Germinal center (tissue), 1 donor: ENCODE measurements at places on chromosomes 1 and 21.

- no peak for DNase-seq
These were observed 503.9 kb upstream of the USP24 start for GRCh38 chr1:55718758-55719671.

- no peak for DNase-seq
These were observed 135.2 kb downstream of the PSMG1 start for GRCh38 chr21:39048064-39048463.

- no peak for DNase-seq
These were observed 7.1 kb downstream of the TMEM54 start for GRCh38 chr1:32894019-32894600.

DNA sequence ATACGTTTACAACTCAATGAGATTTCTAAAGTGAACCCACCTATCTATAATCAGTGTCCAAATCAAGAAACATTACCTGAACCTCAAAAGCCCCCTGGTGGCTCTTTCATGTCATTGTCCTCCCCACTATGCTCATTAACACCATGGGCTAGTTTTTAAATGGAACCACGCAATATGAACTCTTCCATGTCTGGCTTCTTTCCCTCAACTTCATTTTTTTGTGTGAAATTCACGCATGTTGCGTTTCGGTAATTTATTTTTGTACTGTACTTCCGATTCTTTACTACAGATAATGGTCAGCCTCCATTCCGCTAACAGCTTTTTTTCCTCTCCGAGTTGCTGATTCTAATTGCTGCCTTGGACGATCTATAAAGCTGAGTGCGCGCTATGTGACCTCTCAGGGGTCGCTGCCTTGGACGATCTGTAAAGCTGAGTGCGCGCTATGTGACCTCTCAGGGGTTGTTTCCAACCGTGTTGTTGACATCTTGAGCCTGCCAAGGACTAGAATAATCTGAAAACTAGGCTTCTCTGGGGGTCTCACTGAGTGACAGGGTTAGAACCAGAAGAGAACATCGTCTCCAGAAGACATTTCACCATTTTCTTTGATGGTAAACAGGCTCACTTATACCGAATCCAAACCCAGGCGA is 1.1 kb upstream of the CACYBP start:
- peak; percentile 74 for DNase-seq

- no peak for DNase-seq
These were observed 181.9 kb downstream of the CYYR1 start for GRCh38 chr21:26391166-26391565.

DNA sequence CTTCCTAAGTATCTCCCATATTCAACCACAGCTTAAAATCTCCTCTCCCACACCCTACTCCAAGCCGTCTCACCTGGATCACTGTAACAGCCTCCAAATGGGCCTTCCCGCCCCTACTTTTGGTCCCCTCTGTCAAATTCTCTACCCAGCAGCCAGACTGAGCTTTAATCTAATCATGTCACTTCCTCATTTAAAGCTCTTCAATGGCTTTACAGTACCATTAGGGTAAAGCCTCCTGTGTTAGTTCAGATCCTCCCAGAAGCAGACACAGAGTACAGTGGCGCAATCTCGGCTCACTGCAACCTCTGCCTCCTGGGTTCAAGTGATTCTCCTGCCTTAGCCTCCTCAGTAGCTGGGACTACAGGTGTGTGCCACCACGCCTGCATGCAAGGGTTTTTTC is 46.8 kb upstream of the PSEN2 start:
- peak; percentile 27 for DNase-seq

DNA sequence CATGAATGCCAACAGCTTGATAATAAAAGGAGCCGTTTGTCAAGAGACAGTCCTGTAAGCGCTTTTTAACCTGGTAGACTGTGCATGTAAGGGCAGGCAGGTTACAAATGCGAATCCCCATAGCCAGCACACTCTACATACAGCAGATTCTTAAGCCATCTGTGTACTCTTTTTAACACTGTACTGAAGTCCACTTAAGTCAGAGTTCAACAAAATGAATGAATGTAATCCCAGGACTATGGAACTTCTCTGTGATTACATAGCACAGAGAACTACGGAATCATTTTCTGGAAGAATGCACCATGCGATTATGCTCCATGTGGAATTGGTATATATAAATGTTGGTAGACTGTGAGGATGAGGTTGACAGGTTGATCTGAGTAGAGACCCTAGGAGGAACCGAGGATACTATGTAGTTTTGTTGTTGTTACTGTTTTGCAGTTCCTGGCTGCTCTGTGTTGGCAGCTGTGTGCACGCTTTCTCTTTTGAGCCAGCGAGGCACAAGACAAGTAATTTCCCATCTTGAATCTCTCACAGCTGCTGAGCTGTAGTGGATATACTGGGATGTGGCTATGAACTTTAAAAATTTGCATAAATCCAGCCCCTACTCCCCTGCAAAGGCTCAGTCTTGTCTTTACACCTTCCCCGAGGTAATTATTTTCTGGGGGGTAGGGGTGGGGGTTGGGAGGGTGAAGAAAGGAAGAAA is 21.9 kb downstream of the LRRC8D start:
- no peak for DNase-seq

DNA sequence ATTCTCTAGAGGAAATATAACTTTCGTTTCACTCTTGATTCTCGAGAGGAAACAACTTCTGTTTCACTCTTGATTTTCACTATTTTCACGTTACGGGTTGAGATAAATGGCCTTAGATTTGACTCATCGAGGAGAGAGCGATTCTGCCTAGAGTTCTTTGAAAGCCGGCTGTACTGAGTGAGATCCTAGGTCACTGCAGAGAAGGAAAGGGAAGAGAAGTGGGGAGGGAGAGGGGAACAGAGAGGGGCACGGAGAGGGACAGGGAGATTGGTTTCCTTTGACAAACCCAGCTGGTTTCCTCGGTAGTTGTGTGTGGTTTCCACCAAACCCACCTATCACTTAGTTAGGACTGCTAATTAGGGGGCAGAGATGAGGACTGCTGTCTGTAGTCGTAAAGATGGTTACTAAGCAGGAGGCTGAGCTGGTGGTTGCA is 21.6 kb upstream of the GPR137B start:
- DNase-seq = no peak

DNA sequence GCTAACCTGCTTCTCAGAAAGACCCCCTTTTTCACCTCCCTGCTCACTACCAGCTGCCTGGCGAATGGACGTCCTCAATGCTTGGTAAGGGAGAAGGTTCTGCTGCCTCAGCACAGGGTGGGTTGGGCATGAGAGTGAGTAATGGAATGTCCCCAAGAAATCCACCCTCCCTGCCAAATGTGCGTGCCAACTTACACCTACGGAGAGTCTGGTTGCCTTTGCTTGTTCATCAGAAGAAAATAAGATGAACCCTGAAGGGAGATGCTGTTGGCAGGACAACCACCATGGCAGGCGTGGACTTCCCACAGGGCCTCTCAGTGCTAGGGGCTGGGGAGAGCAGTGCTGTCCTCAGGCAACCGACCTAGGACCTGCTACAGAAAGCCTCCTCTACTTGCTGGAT is 106.0 kb downstream of the XCL2 start:
- DNase-seq = no peak

DNA sequence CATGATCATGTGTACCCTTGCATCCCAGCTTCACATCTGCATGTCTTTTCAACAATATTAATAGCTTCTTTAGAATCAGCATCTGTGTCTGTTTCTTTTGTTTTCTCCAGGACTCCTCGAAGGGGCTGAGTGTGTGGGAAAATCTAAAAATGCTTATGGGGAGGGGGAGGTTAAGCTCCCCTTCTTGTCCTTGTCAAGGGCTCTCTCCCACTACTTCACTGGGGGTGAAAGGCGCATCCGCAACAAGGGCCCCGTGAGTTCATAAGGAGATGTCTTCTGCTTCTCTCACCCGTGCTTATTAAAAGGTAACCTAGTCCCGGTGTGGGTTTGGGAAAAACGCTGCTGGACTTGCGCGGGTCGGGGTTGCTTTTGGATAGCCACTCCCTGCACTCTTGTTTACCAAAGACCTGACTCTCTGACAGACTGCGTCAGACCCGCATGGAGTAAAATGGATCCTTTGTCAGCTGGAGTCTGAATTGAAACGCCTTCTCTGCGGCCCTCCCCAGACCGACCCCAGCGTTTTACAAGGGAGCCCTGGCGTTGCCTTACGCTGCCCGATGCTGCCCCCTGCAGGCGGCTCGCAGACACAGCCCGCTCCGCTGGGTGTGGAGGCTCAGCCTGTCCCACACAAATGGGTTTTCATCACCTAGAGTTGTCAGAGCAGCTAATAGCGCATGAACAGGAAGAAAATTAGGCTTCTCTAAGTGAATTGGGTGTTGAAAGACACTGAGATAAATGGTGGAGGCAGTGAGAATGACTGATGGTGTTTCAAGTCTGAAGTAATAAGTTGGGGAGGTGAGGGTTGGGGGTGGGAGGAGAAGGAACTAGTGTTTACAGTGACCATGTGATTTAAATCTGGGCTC is 53.8 kb downstream of the IER5 start:
- DNase-seq = peak; percentile 84

- no peak for DNase-seq
These were observed 52.4 kb upstream of the SYT14 start for GRCh38 chr1:209885403-209886218.

GRCh38 chr1:58156124-58156468 is 390.4 kb downstream of the OMA1 start:
- no peak for DNase-seq

DNA sequence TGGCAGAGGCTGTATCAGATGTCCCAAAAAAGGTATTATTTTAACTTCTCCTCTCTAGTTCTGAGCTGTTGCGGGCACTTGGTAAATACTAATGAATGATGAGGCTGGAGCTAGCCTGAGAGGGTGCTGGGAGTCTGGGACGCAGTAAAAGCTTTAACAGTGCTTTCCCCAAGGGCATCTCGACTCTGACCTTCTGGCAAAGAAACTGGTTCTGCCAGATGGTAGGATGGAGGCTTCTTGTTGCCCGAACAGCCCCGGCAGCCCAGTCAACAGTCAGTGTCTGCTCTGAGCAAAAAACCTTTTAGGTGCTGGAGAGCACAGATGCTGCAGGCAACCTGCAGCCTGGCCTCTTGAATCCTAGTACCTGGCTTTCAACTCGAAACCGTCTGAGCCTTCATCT is 2.5 kb upstream of the PNRC2 start:
- DNase-seq = no peak

GRCh38 chr1:12249181-12249580 is 19.4 kb downstream of the VPS13D start:
- no peak for DNase-seq

DNA sequence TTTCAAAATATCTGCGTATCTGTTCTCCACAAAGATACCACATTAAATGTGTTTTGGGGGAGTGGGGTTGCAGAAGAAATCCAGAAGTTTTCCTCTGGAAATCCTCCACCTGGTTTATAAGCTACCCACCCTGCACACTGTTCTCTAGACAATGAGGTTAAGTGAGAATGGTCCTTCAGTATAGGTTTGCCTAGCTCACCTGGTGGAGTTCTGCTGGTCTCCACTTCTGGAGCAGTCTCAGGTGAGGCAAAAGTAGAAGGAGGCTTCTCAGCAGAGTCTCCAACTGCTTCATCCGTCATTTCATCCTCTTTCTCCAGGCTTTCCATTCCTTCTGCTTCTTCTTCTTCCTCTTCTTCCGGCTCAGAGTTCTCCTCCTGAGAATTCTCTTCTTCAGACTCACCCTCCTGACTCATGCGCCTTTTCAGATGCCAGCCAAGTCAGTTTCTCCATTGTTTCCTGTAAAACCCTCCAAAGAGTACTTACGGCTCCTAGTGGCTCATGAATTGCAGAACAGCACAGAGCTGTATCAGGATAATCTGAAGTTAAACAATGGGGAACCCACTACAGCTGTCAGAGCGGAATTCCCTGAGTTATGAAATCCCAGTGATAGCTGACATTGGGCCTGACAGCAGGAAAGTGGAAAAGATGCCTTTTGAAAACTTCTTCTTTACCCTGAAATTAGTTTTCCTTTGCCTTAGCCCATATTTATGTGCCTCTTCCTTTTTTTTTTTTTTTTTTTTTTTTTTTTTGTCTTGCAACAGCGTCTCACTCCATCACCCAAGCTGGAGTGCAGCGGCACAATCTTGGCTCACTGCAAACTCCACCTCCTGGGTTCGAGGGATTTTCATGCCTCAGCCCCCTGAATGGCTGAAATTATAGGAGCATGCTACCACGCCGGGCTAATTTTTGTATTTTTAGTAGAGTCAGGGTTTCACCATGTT is 38.5 kb downstream of the MSTO1 start:
- DNase-seq = no peak

- DNase-seq = no peak
These were observed 628.5 kb downstream of the SMYD3 start for GRCh38 chr1:245878585-245878984.

- no peak for DNase-seq
These were observed 1.1 kb upstream of the CFAP141 start for GRCh38 chr1:154207262-154207661.

GRCh38 chr1:115717541-115717940 is 51.0 kb downstream of the CASQ2 start:
- DNase-seq = no peak

GRCh38 chr1:93522721-93523120 is 74.8 kb downstream of the FNBP1L start:
- DNase-seq = no peak

DNA sequence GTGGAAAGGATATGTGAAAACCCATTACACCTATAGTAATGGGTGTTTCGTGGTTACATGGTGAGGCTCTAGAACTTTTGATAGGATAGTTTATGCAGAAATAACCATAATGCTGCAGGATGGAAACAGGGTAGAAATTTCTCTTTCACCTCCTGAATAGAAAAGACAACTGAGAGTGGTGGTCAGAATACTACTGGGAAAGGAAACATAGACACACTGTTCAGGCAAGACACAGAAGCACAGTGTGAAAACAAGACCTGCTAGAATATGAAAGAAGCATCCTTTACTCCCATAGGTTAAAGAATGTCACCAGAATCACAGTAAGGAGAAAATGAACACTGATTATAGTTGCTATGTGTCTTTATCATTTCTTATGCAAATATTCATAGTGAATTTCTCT is 496.6 kb downstream of the DPYD start:
- no peak for DNase-seq

DNA sequence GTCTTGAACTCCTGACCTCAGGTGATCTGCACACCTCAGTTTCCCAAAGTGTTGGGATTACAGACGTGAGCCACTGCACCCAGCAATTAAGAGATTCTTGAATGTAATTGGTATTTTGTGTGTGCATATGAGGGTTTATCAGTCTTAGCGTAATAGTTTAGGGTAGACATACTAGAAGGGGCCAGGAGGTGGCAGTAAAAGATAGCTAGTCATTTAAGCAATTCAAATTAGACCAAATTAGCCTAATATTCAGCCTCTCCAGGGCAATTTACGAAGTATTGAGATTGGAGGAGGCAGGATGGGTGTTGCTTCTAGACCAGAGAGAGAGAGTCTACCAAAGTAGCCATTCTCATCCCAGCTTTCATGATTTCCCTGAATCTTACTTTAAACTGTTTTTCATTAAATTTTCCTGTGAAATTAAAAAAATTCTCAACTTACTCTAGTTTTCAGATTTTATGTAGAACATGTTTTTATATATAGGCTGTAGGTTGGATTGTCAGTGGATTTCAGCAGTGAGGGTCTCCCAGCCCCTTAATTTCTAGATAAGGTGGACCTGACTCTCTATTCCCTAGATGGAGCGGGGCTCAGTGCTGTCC is 119.7 kb downstream of the HHAT start:
- DNase-seq = peak; percentile 13
